ENCODE measurements at places on chromosomes 3 and 15. TPM values are rescaled to one million over a fixed set of nuclear protein-coding genes. Genes with fewer than 3 reads are reported as not detected.

DNA sequence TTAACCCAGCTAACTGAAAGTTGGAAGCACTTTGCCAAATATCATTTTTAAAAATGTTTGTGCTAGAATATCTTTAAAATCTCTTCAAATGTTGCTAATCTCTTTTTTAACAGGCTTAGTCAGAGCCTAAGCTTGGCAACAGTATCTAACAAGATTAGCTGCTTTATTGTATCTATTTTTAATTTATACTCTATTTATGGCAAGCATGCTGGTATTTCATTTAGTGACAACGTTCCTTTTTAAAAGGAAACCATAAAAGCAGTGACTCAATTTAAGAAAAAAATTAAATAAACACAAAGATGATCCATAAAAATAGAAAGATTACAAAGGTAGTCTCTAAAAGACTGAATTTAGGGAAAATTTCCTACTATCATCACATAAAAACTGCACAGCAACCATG lies 40.5 kb downstream of the SLC12A6 start:
- DNase-seq: no peak

GRCh38 chr3:135017003-135017893 lies 222.2 kb downstream of the EPHB1 start:
- no peak for DNase-seq

Gene FGF7
- not detected for total RNA-seq

- DNase-seq: no peak
Observed at GRCh38 chr3:32725721-32726120, 40.7 kb downstream of the CNOT10 start.

Gene SAMMSON
- not detected for total RNA-seq

- DNase-seq: no peak
Observed at GRCh38 chr15:23372284-23372683, 17.7 kb downstream of the GOLGA8S start.

DNA sequence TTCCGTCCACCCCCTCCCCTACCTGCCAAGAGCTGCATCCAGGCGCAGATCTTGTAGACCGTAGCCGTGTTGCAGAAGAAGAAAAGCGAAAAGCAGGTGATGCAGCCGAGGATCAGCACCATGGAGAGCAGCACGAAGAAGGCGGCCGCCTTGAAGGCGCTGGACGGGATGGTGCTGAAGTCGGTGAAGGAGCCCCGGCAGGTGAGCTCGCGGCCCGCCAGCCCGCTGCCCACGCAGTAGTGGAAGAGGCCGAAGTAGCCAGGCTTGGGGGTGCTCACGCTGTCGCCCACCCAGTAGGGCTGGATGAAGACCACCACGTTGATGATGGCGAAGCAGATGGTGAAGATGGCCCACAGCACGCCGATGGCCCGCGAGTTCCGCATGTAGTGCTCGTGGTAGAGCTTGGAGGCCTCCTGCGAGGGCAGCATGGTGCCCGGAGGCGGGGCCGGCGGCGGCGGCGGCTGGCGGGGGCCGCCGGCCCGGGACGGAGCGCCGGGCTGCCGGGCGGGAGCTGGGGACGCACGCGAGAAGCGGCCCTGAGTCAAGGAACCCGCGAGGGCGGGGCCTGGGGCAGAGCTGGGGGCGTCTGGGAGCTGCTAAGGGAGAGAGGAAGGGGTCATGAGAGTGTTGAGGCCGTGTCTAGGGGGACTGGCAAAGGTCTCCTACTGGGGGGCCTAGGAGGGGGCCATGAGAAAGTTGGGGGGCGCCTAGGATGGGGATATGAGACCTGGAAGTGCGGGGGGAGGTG lies 1.2 kb downstream of the LHFPL4 start:
- DNase-seq: peak; percentile 9

- DNase-seq: no peak
Observed at GRCh38 chr3:189300345-189300744, 128.6 kb downstream of the TPRG1 start.

DNA sequence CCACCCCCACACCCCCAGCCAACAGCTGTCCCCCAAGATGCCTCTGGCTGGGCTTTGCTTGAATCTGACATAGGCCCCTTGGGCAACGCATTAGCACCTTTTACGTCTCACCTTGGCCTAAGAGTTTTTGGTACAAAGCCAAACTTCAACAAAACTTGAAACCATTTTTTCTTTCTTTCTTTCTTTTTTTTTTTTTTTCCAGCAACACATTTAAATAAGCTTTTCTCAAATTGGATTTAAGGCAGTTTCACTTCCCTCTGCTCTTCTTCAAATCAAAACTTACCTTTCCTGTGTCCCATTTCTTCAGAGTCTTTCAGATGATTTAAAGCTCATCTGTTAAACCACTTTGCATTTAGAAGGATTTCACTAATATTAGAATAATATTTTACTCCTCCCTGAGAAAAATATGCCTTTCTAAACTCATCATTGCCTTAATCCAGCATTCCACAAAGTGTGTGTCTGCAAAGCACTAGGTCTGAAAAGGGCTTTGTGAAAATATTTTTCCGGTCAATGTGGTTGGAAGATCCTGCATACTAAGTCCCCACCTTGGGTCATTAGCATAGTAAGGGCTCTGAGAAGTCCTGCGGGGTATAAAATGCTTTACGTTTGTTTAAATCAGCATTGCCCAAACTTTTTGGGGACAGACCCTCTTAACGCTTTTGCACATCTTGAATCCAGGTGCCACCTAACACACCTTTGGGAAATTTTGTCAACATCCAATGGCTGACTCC lies 217.0 kb downstream of the TLE3 start:
- no peak for DNase-seq

DNA sequence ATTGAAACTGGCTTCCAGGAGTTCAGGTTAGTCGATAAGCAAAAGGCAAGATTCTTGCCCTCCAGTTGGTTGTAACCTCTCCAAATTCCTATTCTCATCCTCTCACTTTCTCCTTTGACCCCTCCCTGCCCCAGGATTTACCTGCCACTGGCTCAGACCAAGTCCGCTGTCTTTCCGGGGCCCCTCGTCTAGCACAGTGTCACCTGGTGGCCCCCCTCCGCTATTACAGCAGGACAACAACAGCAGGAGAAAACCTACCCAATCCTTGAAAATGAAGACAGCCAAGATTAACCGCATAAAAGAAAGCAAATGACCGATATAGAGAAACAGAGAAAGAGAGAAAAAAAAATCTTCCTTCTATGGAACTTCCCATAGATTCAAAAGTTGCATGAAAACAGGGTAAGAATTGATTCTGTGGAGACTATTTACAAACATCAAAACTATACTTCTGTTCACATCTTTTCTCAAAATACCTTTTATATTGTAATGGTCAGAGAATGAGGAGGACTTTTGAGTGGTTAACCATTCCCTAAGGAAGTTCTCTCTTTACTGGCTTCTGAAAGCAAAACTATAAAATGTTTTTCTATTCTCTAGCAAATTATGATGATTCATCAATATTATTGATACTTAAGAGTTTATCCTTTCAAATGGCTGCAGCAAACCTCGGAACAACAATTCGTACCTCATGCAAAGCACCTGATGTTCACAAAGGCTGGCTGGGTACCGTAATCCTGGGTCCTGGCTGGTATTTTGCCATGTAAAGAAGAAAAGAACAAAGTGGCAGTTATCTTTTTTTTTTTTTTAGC lies 10.0 kb upstream of the ST8SIA2 start:
- DNase-seq: no peak

DNA sequence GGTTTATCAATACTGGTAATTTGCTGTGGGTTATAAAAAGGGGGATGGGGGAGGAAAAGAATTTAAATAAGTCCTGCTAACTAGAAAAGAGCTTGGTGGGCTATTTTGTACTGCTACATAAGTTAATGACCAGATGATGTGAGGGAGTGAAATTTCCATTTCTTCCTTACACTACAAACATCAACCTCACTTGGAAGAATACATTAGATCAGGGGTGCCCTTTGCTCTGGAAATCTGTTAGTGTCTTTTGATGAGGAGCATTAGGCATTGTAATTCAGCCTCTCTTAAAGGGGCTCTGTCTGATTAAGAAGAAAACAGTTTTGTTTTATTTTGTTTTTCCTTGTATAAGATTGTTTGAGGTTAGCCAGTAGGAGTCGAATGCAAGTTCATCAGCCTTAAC lies 576.4 kb upstream of the TBL1XR1 start:
- no peak for DNase-seq

Gene AMOTL2
- 0.20 TPM for total RNA-seq

- no peak for DNase-seq
Observed at GRCh38 chr3:43525941-43526607, 95.7 kb downstream of the ANO10 start.

DNA sequence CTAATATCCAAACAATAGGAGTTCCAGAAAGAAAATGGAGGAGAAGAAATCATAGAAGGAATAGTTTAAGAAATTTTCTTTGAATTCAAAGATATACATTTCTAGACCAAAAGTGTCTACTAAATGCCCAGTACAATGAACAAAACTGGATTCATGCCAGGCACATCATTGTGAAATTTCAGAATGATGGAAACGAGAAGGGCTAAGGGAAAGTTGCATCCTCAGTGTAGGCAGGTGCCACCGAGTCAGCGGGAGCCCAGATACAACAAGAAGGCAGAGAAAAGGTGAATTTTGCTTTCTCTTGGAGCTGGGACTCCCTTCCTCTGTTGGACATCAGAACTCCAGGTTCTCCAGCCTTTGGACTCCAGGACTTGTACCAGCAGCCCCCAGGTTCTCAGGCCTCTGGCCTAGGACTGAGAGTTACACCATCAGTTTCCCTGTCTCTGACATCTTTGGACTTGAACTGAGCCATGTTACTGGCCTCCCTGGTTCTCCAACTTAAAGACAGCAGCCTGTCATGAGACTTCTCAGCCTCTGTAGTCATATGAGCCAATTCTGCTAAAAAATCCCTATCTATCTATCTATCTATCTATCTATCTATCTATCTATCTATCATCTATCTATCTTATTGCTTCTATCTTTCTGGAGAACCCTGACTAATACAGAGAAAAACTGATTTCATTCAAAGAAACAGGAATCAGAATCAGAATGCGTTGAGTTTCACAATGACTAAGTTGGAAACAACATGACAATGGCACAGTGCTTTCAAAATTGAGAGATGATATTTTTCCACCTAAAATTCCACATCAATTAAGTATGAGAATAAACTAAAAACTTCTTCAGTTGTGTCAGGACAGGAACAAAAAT lies 207.7 kb downstream of the FAM43A start:
- DNase-seq: no peak

- no peak for DNase-seq
Observed at GRCh38 chr3:191634902-191635301, 173.9 kb downstream of the PYDC2 start.

DNA sequence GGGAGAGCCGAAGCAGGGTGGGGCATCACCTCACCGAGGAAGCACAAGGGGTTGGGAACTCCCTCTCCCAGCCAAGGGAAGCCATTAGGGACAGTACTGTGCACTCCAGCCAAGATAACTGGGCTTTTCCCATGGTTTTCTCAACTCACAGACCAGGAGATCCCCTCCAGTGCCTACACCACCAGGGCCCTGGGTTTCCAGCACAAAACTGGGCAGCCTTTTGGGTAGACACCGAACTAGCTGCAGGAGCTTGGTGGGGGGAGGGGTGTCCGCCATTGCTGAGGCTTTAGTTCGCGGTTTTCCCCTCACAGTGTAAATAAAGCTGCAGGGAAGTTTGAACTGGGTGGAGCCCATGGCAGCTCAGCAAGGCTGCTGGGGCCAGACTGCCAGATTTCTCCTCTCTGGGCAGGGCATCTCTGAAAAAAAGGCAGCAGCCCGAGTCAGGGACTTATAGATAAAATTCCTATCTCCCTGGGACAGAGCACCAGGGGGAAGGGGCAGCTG lies 129.6 kb upstream of the LMCD1 start:
- DNase-seq: no peak

Gene RASGRP1
- total RNA-seq: 47.6 TPM

DNA sequence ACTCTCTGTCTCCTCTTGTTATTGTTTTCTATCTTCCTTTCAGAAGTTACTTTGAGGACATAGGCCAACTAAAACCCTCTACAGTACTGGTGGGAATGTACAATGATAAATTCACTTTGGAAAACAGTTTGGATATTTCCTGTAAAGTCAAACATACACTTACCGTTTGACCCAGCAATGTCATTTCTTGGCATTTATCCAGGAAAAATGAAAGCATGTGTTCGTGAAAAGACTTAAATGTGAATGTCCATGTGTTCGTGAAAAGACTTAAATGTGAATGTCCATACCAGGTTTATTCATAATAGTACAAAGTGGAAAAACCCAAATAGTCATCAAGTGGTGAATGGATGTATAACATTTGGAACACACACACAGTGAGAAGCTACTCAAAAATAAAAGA lies 361.5 kb upstream of the DPH6 start:
- no peak for DNase-seq

- no peak for DNase-seq
Observed at GRCh38 chr3:21902956-21903355, 151.9 kb upstream of the ZNF385D start.

- no peak for DNase-seq
Observed at GRCh38 chr15:81196576-81197254, at the start of gene IL16. Gene IL16 (plus strand): TSS chr15:81196879. CDS start chr15:81225400, 28,521 bp downstream.

DNA sequence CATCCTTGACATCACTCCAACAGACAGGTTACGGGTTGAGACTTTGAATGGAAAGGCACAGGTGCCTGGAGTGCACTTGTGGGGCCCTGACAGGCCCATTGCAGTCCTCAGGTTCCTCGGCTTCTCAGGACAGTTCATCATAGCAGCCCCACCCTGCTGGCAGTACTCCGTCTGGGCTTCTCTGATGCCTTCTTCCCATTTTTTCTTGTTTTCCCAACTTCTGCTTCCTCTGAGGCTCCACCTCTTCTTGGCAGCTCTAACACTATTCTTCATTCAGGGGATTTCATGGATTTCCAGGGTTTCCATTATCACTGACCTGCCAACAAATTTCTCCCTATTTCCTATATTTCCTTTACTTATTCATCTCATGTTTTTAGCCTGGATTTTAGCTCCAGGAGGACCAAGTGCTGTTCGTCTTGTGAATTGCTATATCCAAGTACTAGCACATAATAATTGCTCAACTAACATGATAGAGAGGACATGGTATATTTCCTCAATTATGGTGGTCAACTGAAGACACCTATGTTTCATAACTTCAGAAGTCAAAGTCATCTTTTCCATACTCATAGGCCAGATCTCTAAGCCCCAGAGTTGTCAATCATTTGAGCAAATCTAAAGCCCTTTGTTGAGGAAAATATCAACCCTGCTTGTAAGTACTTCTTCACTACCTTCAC lies 16.2 kb downstream of the NCEH1 start:
- no peak for DNase-seq

Gene MBD4
- total RNA-seq: 47.0 TPM

- no peak for DNase-seq
Observed at GRCh38 chr15:67039384-67040075, 25.9 kb upstream of the SMAD3 start.

DNA sequence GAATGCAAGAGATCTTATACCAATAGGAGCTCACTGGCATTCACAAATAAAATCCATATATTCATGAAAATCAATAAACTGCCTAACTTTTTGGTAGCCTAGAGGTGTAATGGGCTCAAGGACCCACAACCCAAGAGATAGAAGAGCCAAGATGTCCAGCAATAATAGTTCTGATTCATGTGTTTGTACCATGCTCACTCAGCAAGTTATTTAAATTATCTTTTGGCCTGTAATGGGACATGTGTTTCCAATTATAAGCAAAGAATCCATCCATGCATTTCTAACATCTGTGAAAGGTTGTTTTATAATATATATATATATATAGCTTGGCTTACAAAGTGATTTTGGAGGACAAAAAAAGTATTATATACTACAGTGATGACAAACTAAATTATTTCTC lies 29.7 kb upstream of the SHC4 start:
- no peak for DNase-seq

Measured in activated T-cell treated with anti-CD3 and anti-CD28 coated beads, Interleukin-2, amount 50 U/mL, for 4 hours (primary cell).